CD4-positive, alpha-beta T cell (primary cell): ENCODE measurements at places on chromosomes 7 and 10.
A peak's percentile ranks its signal among the peaks of the same experiment; 100 is the strongest.

DNA sequence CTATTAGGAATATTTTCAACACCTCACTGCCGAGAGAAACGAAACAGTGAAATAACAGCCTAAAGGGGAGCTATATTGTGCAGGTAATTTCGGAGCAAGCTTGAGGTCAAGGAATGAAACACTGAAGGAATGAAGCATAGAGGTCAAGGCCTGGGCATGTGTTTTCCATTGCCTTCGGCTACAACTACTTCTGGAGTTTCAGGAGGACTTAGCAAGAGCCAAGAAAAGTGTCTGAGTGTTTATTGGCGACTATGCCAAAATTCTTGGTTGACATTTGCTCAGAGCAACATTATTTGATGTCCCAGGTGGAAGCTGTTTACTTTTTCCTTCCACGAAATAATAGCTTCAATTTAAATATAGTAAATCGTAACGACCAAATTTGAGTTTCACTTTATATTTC, 89.6 kb upstream of the IFRD1 start:
- no peak overlapping the region for H3K4me3 ChIP-seq
- H3K27ac ChIP-seq: no peak overlapping the region
- DNase-seq: no peak
- H3K4me1 ChIP-seq: no peaks in the 10 kb centered on the region
- no peaks in the 10 kb centered on the region for H3K36me3 ChIP-seq

GRCh38 chr10:131857156-131858117, 43.4 kb upstream of the PPP2R2D start:
- no peaks in the 10 kb centered on the region for H3K36me3 ChIP-seq
- H3K27me3 ChIP-seq: no peaks in the 10 kb centered on the region
- no peaks in the 10 kb centered on the region for H3K4me1 ChIP-seq
- peak; percentile 4 for DNase-seq

DNA sequence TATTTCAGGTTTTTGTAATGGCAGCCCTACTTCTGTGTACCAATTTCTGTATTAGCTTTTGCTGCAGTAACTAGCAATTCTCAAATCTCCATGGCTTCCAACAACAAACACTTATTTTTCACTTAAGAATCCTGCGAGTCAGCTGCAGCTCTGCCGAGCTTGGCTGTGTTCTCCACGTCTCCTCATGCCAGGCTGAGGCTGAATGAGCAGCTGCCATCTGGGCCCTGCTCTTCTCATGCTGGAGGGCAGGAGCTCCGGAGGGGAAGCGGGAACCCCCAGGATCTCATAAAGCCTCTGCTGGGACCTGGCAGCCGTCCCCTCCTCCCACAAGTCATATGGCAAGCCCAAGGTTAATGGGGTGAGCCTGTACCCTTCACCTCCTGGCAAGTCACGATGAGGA, 591.1 kb downstream of the SDK1 start:
- no peaks in the 10 kb centered on the region for H3K4me1 ChIP-seq
- H3K4me3 ChIP-seq: no peak overlapping the region
- H3K36me3 ChIP-seq: no peaks in the 10 kb centered on the region
- no peaks in the 10 kb centered on the region for H3K27me3 ChIP-seq

GRCh38 chr10:89351412-89351779, 23.6 kb downstream of the IFIT3 start:
- H3K27me3 ChIP-seq: no peaks in the 10 kb centered on the region
- DNase-seq: no peak
- H3K36me3 ChIP-seq: no peaks in the 10 kb centered on the region

GRCh38 chr7:22841954-22842353, 19.3 kb upstream of the TOMM7 start:
- H3K27me3 ChIP-seq: peaks cover 5% of the 10 kb centered on the region
- no peak overlapping the region for H3K4me3 ChIP-seq
- no peaks in the 10 kb centered on the region for H3K36me3 ChIP-seq
- no peaks in the 10 kb centered on the region for H3K4me1 ChIP-seq
- DNase-seq: no peak
- no peak overlapping the region for H3K27ac ChIP-seq

DNA sequence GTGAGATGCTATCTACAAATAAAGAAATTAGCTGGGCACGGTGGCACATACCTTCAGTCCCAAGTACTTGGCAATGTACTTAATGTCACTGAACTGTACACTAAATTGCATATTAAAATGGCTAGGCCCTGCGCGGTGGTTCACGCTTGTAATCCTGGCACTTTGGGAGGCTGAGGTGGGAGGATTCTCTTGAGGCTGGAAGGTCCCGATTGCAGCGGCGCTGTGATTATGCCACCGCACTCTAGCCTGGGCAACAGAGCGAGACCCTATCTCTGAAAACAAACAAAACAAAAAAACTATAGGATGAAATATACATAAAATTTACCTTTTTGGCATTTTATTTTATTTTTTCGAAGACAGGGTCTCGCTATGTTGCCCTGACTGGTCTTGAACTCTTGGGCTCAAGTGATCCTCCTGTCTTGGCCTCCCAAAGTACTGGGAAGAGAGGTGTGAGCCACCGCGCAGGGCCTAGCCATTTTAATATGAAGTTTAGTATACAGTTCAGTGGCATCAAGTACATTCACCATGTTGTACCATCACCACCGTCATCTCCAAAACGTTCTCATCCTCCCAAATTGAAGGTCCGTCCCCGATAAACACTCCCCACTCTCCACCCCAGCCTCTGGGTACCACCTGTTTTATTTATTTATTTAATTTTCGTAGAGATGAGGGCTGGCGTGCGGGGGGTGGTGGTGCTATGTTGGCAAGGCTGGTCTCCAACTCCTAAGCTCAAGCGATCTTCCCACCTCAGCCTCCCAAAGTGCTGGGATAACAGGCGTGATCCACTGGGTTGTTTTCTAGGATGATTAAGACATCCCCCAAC, 1.3 kb upstream of the EIF3B start:
- H3K4me3 ChIP-seq: peak overlapping the region; percentile 64
- DNase-seq: no peak
- H3K36me3 ChIP-seq: peaks cover 7% of the 10 kb centered on the region
- no peaks in the 10 kb centered on the region for H3K27me3 ChIP-seq
- H3K27ac ChIP-seq: no peak overlapping the region

- no peaks in the 10 kb centered on the region for H3K36me3 ChIP-seq
- H3K27me3 ChIP-seq: no peaks in the 10 kb centered on the region
- H3K4me3 ChIP-seq: no peak overlapping the region
- peaks cover 35% of the 10 kb centered on the region for H3K4me1 ChIP-seq
- no peak for DNase-seq
- H3K27ac ChIP-seq: peak overlapping the region; percentile 19
Measured at GRCh38 chr10:35132727-35133126, 6.1 kb downstream of the CREM start.

DNA sequence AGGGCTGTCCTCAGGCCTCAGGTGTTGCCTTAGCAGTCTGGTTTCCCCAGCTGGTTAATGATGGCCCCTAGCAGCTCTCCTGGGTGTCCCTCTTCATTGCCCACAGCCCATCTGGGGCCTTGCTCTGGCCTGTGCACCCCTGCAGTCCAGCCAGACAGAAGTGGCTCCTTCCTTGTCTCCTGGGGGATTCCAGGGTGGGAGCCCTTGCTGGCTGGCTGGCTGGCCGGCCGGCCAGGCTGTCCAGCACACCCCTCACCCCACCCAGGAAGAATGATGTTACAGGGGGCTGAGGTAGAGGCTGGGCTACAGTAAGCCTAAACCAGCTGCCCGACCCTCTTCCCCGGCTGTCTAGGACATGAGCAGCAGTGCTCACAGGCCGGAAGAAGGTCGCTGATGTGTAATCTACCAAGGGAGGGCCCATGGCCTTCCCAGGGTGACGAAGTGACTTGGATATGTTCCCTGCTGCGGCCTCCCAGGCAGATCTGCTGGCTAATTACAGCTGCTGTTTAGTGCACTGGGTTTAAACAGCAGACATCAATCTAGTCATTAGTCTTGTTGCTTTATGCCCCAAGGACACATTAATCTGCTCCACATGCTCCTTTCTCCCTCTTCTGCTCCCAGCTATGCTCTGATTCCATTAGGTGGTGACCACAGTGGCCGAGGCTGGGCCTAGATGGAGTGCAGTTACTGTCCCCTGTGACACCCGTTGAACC, 53.8 kb upstream of the LRRC4 start:
- no peak overlapping the region for H3K27ac ChIP-seq
- no peak for DNase-seq
- H3K27me3 ChIP-seq: no peaks in the 10 kb centered on the region
- no peaks in the 10 kb centered on the region for H3K4me1 ChIP-seq

GRCh38 chr7:106773228-106773627, 91.9 kb upstream of the PIK3CG start:
- no peaks in the 10 kb centered on the region for H3K27me3 ChIP-seq
- no peak overlapping the region for H3K27ac ChIP-seq
- DNase-seq: no peak
- H3K4me3 ChIP-seq: no peak overlapping the region

DNA sequence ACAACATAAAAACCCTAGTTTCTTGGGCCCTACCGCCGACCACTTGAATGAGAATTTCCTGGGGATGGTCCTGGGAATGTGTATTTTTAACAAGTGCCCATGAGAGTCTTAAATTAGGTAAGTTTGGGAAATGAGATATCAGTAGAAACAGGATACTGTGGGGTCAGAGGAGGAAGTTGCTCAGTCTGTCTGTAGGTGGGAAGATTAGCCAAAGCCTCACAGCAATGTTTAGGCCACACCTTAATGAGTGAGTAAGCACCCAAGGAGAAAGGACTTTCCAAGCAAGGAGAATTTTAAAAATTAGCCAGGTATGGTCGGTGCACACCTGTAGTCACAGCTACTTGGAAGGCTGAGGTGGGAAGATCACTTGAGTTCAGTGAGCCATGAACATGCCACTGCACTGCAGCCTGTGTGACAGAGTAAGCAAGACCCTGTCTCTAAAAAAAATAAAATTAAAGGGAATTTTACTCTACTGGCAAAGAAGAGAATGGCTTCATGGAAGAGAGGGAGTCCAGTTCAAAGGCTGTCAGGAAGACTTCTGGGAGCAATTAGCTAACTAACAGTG, 31.9 kb downstream of the PAPSS2 start:
- no peak for DNase-seq
- no peak overlapping the region for H3K4me3 ChIP-seq
- H3K4me1 ChIP-seq: no peaks in the 10 kb centered on the region
- no peak overlapping the region for H3K27ac ChIP-seq
- H3K27me3 ChIP-seq: no peaks in the 10 kb centered on the region

GRCh38 chr7:158032561-158033115, 555.0 kb downstream of the PTPRN2 start:
- no peaks in the 10 kb centered on the region for H3K36me3 ChIP-seq
- H3K27me3 ChIP-seq: no peaks in the 10 kb centered on the region
- H3K4me1 ChIP-seq: no peaks in the 10 kb centered on the region
- no peak overlapping the region for H3K4me3 ChIP-seq
- no peak for DNase-seq

DNA sequence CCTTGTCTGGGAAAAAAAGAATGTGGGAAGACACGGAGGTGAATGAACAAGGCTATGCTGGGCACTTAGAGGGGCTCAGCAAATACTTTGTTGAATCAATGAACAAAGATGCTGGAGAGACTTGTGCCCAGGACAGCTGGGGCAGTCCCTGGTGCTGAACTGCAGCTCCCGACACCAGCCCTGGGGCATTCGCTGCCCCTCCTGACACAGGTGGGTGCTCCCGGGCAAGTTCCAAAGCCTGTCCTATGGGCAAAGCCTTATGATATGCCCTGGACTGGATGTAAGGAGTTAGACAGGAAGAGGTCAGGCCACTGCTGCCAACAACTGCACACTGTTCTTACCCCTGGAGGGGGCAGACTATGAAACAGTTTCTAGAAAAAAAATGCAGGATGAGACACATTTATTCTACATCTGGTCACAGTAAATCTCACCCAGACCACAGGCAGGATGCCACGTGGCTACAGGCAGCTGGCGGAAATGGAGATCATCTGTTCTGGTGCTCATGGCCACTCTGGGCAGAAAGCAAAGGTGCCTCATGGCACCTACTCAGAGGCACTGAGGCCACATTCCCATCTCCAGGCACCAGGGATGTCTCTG, 21.9 kb upstream of the FRAT2 start:
- H3K4me3 ChIP-seq: no peak overlapping the region
- no peaks in the 10 kb centered on the region for H3K27me3 ChIP-seq
- H3K4me1 ChIP-seq: peaks cover 3% of the 10 kb centered on the region
- DNase-seq: no peak
- H3K27ac ChIP-seq: no peak overlapping the region

DNA sequence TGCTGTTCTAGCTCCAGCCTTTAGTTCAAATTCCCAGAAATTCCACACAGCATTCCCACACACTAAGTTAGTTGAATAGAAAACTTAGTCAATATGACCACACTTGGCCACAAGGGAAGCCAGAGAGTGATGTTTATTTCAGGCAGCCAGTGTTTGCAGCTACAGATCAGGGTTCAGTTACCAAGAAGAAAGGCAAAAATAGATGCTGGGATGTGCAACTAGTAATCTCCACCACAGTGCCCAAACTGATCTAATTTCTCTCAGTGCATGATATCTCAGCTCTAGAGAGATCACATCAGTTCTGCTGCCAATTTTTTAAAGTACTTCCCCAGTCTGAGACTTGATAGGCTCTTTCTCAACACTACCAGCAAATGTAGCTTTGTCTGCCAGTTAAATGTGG, 17.6 kb downstream of the SLF2 start:
- DNase-seq: no peak
- H3K27me3 ChIP-seq: no peaks in the 10 kb centered on the region
- H3K36me3 ChIP-seq: peaks cover 77% of the 10 kb centered on the region
- no peak overlapping the region for H3K27ac ChIP-seq

- DNase-seq: no peak
- H3K27me3 ChIP-seq: no peaks in the 10 kb centered on the region
- H3K4me3 ChIP-seq: no peak overlapping the region
- H3K27ac ChIP-seq: no peak overlapping the region
- no peaks in the 10 kb centered on the region for H3K36me3 ChIP-seq
Measured at GRCh38 chr7:50497968-50498367, 47.8 kb upstream of the FIGNL1 start.

GRCh38 chr7:66353547-66353946, 148.4 kb downstream of the TPST1 start:
- H3K4me3 ChIP-seq: no peak overlapping the region
- H3K36me3 ChIP-seq: no peaks in the 10 kb centered on the region
- H3K4me1 ChIP-seq: no peaks in the 10 kb centered on the region
- DNase-seq: no peak
- H3K27me3 ChIP-seq: no peaks in the 10 kb centered on the region

GRCh38 chr7:41197769-41198168, 505.1 kb downstream of the INHBA start:
- no peaks in the 10 kb centered on the region for H3K27me3 ChIP-seq
- no peak overlapping the region for H3K4me3 ChIP-seq
- no peaks in the 10 kb centered on the region for H3K4me1 ChIP-seq
- no peaks in the 10 kb centered on the region for H3K36me3 ChIP-seq
- no peak for DNase-seq

- peaks cover 9% of the 10 kb centered on the region for H3K4me1 ChIP-seq
- no peaks in the 10 kb centered on the region for H3K36me3 ChIP-seq
- no peak overlapping the region for H3K27ac ChIP-seq
- DNase-seq: no peak
- no peak overlapping the region for H3K4me3 ChIP-seq
Measured at GRCh38 chr10:17512341-17513001, 58.1 kb upstream of the ST8SIA6 start.
